ENCODE measurements at places on chromosomes 1 and 21. TPM values are rescaled to one million over a fixed set of nuclear protein-coding genes. Genes with fewer than 3 reads are reported as not detected.

The TIPRL gene
- 50.1 TPM for total RNA-seq

The S100A8 gene
- total RNA-seq = 0.29 TPM

The AK5 gene
- 3.4 TPM for total RNA-seq

The KIF14 gene
- total RNA-seq = 23.6 TPM

The TAS1R3 gene
- total RNA-seq = 4.3 TPM

The PCBP3 gene
- 2.4 TPM for total RNA-seq

The TP73 gene
- 2.6 TPM for total RNA-seq

The ACTA1 gene
- not detected for total RNA-seq

The MYBPH gene
- not detected for total RNA-seq

The RNF186 gene
- total RNA-seq = 0.69 TPM

The DAB1 gene
- not detected for total RNA-seq

The HSPB7 gene
- total RNA-seq = not detected

The ZNF684 gene
- total RNA-seq = 2.1 TPM

The OR2L3 gene
- total RNA-seq = not detected

The AUNIP gene
- 22.2 TPM for total RNA-seq

The UBXN10 gene
- total RNA-seq = not detected

The SLC45A3 gene
- total RNA-seq = 37.6 TPM

The SLAMF8 gene
- total RNA-seq = not detected

The SYT6 gene
- not detected for total RNA-seq

The UBQLN4 gene
- total RNA-seq = 62.9 TPM

The FHAD1 gene
- total RNA-seq = 1.4 TPM

The IRF6 gene
- 61.6 TPM for total RNA-seq

The LMOD1 gene
- total RNA-seq = 0.06 TPM

The CD52 gene
- not detected for total RNA-seq

The SLC9C2 gene
- total RNA-seq = not detected

The MPL gene
- not detected for total RNA-seq

The TNFRSF8 gene
- total RNA-seq = not detected

The DENND4B gene
- total RNA-seq = 38.0 TPM

The SDF4 gene
- 317 TPM for total RNA-seq

The SHISAL2A gene
- total RNA-seq = not detected

The GIPC2 gene
- total RNA-seq = not detected

The TCHH gene
- not detected for total RNA-seq

The XKR8 gene
- 6.9 TPM for total RNA-seq

The NDUFS2 gene
- 168 TPM for total RNA-seq

The TRIM58 gene
- 46.9 TPM for total RNA-seq
